Stimulated activated CD8-positive, alpha-beta memory T cell treated with anti-CD3 and anti-CD28 coated beads, Interleukin-2, amount 100 ng/mL, for 48 hours (primary cell): ENCODE measurements at places on chromosomes 12 and 14.

- no peak for DNase-seq
Measured at GRCh38 chr12:67355428-67356379, 86.5 kb downstream of the CAND1 start.

DNA sequence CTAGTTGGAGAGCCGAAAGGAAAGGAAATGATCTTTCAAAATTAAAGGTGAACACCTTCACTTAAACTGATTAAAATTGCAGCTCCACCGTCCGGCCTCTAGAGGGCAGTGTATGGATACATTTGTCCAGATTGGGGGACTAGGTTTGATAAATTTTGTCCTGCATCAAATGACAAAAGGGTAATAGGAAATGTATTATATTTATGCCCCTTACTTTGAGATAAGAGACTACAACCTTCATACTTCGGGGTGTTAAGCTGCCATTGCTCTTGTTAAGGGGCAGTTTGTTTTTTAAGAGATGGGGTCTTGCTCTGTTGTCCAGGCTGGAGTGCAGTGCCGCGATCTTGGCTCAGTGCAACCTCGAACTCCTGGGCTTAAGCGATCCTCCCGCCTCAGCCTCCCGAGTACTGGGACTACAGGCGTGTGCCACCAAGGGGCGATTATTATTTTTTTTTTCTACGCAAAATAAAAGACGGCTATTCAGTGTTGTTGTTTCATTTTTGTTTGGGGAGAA is 818 bp upstream of the SUOX start:
- no peak for DNase-seq

DNA sequence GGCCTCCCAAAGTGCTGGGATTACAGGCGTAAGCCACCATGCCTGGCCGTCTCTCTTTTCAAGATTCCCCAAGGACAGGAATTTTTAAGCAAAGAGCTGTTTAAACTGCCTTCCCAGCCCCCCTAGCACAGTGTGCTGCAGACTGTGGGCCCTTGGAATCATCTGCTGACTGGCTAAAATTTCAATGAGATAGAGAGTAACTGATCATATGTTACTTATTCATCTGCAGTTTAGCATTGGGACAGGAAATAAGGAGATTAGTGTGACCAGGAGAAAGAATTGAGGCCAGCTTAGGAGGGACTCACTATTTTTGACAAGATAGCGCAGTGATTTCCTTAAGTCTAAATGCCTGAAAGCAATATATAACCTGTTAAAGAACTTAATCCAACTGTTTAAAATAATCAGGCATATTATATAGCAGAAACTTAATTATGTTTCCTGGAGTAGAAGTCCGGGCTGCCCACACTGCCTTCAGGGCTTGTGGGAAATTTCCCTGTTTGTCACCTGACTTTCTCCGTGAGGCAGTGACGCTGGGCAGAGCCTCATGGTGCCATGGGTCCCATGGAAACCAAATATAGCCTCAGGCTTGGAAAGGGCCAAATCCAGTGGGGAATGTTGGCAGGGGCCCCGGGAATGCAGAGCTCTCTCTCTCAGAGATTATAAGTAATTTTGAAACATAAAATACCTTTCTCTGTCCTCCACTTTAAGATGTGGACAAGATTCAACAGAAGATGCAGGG is 22.8 kb upstream of the CEBPE start:
- no peak for DNase-seq

GRCh38 chr12:131087991-131088700 is 134.4 kb downstream of the ADGRD1 start:
- DNase-seq = no peak

DNA sequence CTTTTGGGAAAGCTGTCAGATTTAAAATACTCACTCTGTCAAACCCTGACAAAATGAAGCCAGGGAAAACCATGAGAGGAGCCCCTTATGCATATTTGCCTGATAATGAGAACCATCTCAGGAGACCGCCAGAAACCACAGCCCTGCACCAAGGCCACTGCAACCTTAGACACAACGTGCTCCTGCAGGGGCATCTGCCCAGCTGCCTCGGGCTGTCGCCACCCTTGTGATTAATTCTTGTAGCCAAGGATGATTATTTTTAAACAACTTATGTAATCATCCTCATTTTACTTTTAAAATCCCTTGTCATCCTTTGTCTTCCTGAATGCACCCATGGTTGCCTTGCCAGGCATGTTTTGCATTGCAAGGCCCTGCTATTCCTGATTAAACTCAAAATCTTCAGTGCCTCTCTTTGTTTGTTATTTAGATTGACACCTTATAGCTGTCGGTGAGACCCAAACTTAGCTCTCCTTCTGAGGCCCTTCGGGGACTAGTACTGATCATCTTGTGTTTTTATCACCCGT is 766.4 kb upstream of the TMEM132C start:
- no peak for DNase-seq

DNA sequence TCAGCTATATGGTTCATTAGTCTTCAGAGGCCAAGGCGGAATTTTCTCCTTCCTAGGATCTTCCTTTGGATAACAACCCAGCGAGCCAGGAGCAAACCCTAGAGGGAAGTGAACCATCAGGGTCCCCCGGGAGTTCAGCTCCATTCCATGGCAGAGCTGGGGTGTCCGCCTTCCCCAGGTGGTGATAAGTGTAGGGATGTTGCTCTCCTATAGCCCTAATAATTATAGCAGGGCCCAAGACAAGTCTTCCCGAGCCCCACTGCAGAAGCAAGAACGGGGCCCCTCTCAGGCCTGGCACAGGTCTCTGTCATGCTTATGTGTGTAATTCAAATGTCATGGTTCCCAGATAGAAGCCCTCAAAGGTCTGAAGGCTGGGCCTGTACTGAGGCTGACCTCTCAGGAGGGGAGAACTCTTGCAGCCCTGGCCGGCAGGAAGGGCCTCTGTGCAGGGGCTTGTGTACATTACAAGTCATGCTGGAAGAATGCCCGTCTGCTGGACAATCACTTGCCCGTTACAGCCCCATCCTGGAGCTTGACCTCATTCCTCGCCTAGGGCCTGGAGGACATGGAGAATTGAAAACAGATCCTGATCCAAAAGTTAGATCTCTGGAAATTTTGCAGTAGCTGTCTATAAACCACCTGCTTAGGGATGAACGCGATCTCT is 17.3 kb downstream of the LRTM2 start:
- no peak for DNase-seq

- DNase-seq = no peak
Measured at GRCh38 chr12:93990832-93991803, 157.3 kb upstream of the PLXNC1 start.

DNA sequence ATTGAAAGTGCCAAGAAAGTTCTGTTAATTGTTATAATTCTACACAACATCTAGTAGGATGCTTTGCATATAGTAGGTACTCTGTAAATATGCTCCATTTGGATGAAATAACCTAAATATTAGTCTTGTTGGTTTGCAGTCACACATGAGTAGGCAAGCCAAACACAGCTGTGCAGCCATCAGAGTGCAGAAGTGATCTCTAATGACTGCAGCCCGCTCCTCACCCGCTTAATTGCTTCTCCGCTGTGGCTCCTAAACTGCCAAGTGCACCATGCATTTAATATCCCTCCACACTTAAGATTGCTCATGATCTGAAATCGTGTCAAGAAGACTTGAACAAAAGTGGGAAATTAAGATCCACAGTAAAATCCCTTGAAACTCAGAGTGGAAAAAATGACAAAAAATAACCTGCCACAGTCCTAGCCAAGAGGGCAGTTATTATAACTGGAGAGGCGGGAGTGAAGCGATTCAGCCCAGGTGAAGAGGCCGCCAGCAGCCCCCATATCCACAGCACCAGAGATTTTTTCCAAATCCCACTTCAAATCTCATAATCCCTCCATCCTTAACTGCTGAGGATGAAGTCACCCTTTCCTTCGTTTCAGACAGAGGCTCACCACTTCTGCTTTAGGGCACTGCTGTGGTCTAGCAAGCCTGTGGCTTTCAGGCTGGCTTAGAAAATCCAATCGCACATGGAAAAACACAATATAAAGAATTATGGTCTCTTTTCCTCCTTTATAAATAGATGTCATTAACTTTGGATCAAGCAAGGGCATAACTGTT is 69.5 kb downstream of the TMEM30B start:
- no peak for DNase-seq

- no peak for DNase-seq
Measured at GRCh38 chr14:50542941-50543418, 10.6 kb upstream of the MAP4K5 start.

GRCh38 chr12:117377758-117378157 is 16.3 kb upstream of the NOS1 start:
- DNase-seq = no peak

GRCh38 chr12:8968761-8969160 is 19.3 kb upstream of the M6PR start:
- no peak for DNase-seq

- DNase-seq = no peak
Measured at GRCh38 chr12:23088594-23088993, 463.6 kb downstream of the ETNK1 start.

GRCh38 chr12:70739756-70740155 is 102.5 kb upstream of the PTPRB start:
- no peak for DNase-seq

GRCh38 chr12:26828280-26829073 is 4.5 kb downstream of the ITPR2 start:
- no peak for DNase-seq

DNA sequence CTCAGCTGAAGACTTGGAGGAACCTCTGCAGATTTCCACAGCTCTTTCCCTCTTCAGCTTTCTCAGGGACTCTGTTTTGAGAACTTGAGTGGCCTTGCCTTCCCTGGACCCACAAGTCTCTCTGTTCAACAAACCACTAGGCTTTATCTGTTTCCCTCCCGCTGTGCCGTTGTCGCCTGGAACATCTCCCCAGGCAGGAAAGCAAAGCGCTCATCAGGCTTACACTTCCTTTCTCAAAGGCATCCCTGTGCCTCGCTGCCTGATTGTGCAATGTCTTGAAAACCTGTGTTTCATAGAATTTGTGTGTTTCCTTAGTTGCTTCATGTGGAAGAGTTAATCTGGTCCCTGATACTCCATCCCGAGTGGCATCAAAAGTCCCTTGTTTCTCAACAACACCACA is 64.1 kb downstream of the PPM1A start:
- DNase-seq = no peak

- DNase-seq = no peak
Measured at GRCh38 chr14:64860039-64860438, 19.7 kb downstream of the SPTB start.

DNA sequence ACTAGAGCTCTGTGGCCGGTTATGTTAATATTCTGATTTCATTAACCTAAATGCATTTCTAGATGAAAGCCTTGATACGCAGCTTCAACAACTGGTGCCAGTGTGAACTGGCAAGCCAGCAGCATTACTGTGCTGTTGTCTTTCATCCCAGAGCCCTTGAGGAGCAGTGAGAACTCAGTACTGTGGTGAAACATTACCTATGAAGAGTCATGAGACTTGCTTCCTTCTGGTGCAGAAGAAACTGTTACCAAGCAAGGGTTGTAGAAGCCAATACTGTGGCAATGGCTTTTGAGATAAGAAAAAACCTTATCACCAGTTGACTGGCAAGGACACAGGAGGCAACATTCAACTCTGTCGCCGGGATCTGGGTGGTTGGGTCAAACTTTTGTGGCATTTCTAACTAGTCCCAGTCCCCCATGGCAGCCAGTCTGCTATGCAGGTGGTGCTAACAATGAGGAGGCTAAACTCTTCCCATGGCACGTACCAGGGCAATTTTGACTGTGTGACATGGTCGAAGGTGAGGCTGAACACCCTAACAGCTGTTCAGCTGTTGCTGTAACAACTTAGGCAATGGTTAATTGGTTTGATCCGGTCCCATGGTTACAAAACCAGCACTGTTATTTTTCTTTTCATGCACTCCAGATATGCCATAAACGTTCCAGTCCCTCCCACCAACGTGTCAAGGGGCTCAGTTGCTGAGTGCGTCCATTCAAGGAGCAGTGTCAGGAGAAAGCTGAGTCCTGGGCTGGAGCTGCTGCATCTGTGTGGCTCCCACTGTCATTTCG is 12.6 kb upstream of the LGALS3 start:
- DNase-seq = no peak

- no peak for DNase-seq
Measured at GRCh38 chr12:75471902-75472890, 8.4 kb upstream of the GLIPR1 start.

GRCh38 chr12:67958187-67958586 is 31.1 kb upstream of the IFNG-AS1 start:
- no peak for DNase-seq

- DNase-seq = no peak
Measured at GRCh38 chr12:29739279-29739991, 44.3 kb downstream of the TMTC1 start.

- DNase-seq = no peak
Measured at GRCh38 chr14:85281921-85282320, 248.0 kb upstream of the FLRT2 start.

DNA sequence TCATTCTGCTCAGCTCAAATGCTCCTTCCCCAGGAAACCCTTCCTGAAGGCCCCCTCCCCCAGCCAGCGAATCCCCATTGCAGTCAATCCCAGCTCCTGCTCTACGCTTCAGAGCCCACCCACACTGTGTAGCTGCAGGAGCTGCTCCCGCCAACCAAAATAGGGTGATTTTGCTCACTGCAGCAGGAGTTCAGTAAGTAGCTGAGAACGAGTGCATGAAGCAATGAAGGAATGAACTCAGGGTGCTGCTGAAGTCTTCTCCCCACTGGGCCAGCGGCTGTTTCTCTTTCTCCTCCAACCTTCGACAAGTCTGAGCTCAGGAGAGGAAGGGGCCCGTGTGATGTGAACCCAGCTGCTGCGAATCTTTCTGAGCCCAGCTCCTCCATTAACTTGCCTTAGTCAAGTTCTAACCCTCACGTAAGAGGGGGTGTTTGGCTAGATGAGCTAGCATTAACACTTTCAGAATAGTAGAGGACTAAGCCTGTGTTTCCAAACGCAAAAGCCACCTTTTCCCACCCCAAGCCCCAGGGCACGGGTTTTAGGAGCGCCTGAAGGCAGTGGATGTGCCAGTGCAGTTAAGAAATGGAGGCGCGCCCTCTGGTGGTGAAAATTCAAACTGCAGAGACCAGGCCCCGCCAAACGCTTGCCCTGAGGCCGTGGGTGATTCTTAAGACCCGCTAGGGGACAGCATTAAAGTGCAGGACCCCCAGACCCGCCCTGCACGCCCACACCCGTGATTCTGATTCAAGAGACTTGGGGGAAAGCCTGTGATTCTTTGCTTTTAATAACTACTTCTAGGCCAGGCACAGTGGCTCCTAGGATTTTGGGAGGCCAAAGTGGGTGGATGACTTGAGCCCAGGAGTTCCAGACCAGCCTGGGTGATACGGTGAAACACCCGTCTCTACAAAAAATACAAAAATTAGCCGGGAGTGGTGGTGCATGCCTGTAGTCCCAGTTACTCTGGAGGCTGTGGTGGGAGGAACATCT is 11.9 kb upstream of the SERPINA4 start:
- DNase-seq = peak; percentile 58

DNA sequence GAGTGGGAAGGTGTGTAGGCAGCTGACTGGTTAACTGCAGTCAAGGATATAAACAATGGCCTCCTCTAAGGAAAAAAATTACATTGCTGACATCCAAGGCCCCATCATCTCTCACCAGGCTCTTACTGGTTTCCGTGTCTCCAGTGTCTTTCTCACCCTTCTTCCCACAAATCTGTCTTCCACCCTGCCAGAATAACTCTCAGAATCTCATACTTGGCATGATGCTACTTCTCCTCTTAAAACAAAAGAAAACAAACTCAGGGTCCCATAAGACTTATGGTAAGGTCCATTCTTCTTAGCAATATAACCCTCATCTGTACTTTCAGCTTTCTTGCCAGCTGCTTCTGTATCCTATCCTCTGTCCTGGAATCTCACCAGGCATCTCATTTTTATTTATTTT is 68.9 kb downstream of the SUSD6 start:
- DNase-seq = no peak

- DNase-seq = no peak
Measured at GRCh38 chr14:96824283-96824682, 27.1 kb downstream of the VRK1 start.
